Osteoblast (primary cell): ENCODE measurements at places on chromosomes 5 and 9. TPM values are rescaled to one million over a fixed set of nuclear protein-coding genes. Genes with fewer than 3 reads are reported as not detected.

DNA sequence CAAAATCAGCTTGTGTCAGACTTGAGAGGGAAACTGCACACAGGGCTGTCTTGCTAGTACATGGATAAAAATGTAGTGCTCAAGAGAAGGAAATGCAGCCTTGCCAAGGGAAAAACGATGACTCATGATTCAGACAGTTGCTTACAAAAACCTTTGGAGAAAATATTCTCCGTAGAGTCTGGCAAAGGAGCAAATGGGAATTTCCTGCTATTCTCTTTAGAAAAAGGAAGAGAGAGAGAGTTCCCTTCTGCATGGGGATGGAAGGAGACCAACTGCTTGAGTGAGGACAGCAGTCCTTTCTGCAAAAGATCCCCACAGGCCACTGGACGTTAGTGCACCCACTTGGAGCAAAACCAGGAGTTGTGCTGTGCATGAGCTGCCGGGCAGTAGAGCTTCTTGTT lies 7.6 kb downstream of the IFNB1 start:
- peak overlapping the region; percentile 44 for H3K4me3 ChIP-seq
- H3K27ac ChIP-seq, result peak overlapping the region; percentile 7
- peaks cover 11% of the 10 kb centered on the region for H3K4me1 ChIP-seq
- no peaks in the 10 kb centered on the region for H3K36me3 ChIP-seq
- no peak for DNase-seq

DNA sequence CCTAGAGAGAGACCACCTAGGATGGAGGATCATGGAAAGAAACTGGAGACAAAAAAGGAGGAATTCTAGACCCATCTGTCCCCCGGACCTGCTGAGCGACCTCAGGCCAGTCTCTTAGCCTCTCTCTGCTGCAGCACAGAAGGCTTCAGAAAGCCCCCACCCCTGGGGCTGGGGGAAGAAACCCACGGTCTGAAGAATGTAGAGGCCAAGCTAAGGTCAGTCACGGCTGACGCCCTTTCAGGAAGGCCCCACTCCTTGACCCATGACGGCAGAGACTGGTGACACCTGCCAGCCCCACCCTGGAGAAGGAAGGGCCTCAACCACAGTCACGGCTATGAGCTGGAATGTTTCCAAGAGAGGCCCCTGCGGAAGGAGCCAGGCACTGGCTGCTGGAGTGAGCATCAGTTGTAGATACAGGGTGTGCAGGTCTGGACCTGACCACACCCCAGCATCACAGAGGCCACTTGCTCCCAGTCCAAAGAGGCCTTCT lies 120.5 kb upstream of the BOD1 start:
- H3K27ac ChIP-seq, result no peak overlapping the region
- no peaks in the 10 kb centered on the region for H3K4me1 ChIP-seq
- no peak overlapping the region for H3K4me3 ChIP-seq
- no peaks in the 10 kb centered on the region for H3K36me3 ChIP-seq
- no peaks in the 10 kb centered on the region for H3K27me3 ChIP-seq

- peaks cover 15% of the 10 kb centered on the region for H3K4me1 ChIP-seq
- DNase-seq, result no peak
- H3K27ac ChIP-seq, result no peak overlapping the region
These were observed 219.3 kb downstream of the SMARCA2 start for GRCh38 chr9:2234371-2234893.

- H3K36me3 ChIP-seq, result no peaks in the 10 kb centered on the region
- no peaks in the 10 kb centered on the region for H3K27me3 ChIP-seq
- H3K4me1 ChIP-seq, result peaks cover 15% of the 10 kb centered on the region
- no peak for DNase-seq
- H3K4me3 ChIP-seq, result no peak overlapping the region
These were observed 87.9 kb upstream of the TRIO start for GRCh38 chr5:14054965-14055963.

- H3K27me3 ChIP-seq, result no peaks in the 10 kb centered on the region
- H3K4me3 ChIP-seq, result no peak overlapping the region
- H3K36me3 ChIP-seq, result peaks cover 4% of the 10 kb centered on the region
- H3K4me1 ChIP-seq, result peaks cover 32% of the 10 kb centered on the region
- H3K27ac ChIP-seq, result no peak overlapping the region
These were observed 2.2 kb upstream of the GNPDA1 start for GRCh38 chr5:142014911-142015584.

PPP3R2 gene
- not detected in 2 replicates for total RNA-seq

FST gene
- total RNA-seq, result 176 and 215 TPM in 2 replicates

DIPK1B gene
- total RNA-seq, result not detected in 2 replicates

CARD9 gene
- total RNA-seq, result 1.8 and 5.1 TPM in 2 replicates

DCAF10 gene
- 28.6 and 30.4 TPM in 2 replicates for total RNA-seq

GEMIN5 gene
- 10.3 and 11.6 TPM in 2 replicates for total RNA-seq

C5orf34 gene
- 1.8 and 3.8 TPM in 2 replicates for total RNA-seq
